CD4-positive, alpha-beta T cell treated with Interleukin-17A for 4 hours (primary cell): ENCODE measurements at places on chromosomes 5 and 9.

- no peak for DNase-seq
These were observed 519.2 kb downstream of the ACTL7B start for GRCh38 chr9:108336575-108336974.

DNA sequence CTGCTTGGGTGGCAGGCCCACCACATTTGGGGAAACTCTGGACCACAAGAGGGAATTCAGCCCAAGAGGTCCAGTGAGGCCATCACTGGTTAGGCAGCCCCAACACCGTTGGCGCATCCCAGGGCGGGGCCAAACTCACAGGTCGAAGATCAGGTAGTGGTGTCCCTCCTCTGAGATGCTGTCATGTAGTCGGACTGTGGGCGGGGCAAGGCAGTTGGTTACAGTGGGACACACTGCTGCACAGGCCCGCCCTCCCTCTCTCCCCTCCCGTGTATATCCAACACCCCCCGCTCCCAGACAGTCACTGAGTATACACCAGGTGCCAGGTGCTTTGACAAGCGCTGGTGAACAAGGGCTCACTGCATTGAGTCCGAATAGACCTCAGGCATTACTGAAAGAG, 32.1 kb downstream of the CAMK2A start:
- no peak for DNase-seq

DNA sequence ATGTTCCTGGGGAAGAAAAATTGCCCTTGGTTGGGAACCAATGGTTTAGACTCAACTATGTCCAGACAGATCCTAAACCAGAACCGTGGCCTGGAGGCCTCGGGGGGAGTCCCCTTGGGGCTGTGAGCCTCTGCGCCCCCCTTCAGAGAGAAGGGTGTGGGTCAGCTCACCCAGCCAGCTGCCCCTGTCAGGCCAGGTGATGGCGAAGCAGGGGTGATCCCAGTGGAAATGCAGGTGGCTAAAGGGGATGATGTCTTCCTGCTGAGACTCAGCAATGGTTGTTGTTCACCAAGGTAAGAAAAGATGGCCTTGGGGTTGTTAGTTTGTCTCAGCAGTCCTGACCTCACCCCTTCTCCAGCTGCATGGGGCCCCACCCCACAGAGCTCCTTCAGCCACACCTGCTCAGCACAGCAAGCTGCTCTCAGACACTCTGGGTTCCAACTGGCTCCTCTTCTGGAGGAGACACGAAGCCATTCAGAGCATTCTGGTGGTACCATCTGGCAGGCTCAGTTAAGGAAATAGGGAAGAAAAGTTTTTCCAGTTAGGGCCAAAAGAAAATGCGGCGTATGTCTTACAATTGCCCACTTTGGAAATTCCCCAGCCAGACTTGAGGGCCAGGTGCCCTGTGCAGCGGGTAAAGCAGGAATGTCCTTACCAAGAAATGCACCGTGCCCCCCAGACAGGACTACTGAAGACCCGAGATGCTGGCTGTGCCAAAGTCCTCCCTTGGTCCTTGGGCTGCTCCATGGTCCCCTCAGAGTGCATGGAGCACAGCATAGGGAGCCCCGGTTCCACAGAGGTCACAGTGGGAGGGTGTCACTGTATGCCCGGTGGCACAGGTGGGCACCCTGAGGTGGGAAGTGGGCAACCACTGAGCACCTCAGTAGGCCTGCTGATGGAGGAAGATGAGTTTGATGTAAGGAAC, 90.2 kb downstream of the NSUN2 start:
- no peak for DNase-seq

DNA sequence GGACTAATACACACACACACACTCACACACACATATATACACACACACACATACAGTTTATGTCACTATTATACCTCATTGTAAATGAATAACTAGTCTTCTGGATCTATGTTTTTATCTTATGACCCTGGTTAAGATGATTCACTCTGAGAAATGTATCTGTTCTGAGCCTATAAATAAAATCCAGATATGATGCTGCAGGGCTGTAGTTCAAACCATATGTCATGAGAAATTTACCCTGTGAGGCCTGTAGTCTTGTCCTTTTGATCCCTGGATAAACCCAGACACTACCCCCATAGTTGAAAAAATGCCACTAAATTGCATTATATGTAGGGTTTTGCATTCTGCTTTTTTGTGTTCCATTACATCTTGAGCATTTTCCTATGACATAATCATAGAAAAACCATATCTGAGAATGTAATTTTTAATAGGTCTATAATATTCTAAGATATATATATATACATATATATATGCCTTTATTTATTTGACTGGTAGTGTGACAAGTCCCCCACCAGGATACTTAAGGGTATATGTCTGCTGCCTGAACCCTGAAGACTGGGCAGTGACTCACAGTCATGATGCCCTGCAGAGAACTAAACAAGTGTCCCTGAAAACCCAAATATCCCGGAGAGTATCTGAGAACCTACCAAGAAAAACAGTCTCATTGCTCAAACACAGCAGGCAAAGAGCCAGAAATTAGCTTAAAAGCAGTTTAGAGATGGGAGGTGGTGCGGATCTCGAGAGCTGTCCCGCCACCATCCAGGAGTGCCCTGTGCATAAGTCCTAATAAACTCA, 18.4 kb upstream of the ALDOB start:
- no peak for DNase-seq

DNA sequence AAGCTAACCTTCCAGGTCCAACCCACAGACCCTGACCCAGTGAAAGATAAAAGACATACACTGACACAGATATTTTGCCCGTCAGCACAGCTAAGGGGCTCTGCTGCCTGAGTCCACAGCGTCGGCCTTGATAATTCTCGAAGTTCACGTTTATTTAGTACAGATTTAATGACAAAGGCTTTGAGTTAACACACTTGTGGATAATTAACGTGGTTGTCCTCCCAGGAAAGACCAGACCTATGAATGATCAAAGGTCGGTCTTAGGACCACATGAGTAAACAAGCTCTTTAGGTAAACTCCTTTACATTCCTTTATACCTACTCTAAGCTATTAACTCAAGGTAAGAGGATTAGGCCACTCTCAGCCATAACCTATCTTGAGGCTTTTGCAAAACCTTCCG, 11.3 kb upstream of the TEX10 start:
- no peak for DNase-seq
